Choroid plexus epithelial cell (primary cell): ENCODE measurements at places on chromosomes 13 and 19.

- DNase-seq: no peak
Observed at GRCh38 chr19:15476325-15476724, 3.0 kb downstream of the PGLYRP2 start.

- no peak for DNase-seq
Observed at GRCh38 chr19:49534632-49535385, 7.0 kb downstream of the RCN3 start.

- no peak for DNase-seq
Observed at GRCh38 chr13:113743366-113744195, 15.4 kb upstream of the TMEM255B start.

DNA sequence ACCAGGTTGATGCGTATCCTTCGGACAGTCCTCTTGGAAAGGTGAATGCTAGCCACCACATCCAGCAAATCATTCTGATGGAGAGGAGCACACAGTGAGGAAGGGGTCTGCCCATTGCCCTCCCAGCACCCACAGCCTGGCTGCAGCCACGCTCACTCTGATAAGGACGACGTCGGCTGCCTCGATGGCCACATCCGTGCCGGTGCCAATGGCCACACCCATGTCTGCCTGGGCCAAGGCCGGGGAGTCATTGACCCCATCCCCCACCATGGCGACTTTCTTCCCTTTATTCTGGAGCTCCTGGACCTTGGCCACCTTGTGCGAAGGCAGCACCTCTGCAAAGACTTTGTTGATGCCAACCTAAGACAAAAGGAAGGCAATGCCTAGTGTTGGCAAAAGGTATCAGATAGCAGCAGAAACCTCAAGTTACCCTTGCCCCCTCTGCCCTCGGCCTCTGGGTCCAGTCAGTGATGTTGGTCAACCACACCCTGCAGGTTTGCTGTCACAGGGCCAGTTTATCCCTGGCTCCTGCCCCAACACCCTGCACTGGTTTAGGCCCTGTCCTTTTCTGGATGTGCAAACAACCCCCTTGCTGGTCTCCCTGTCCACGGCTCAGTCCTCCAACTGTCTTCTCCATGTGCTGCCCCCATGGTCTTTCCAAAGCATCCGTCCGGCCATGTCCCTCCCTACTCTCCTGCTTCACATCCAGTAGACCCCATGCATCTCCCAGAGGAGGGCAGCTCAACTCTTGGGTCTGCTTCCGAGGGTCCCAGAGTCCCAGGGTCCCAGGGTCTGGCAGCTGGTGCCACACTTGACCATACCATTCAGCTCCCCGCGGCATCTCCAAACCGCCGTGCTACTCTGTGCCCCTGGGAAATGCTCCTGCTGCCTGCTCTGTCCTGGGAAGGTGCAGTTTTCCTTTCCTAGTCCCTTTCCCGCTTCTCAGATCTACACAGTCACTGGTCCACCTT is 73.6 kb downstream of the ATP7B start:
- DNase-seq: no peak

DNA sequence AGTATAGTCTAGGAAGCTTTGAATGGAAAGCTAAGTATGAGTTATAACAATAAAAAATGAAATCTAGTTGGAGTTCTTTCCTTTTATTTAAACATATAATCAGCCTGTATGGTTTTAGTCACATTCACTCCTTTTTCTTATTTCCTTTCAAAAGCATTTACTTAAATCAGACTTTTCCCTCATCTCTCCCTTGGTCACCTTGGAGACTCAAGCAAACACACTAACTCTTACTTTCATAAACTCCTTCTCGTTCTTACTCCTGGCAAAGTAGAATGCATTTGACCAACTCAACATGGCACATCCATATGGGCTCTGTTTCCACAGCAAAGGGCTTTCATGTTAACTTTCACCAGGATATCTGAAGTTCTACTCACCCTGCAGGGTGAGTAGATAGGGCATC is 400.0 kb downstream of the LMO7 start:
- peak; percentile 31 for DNase-seq

- no peak for DNase-seq
Observed at GRCh38 chr13:85631801-85632200, 167.4 kb downstream of the SLITRK6 start.

GRCh38 chr19:10339380-10339960 is at the start of gene ICAM3:
Gene ICAM3 (minus strand): TSS chr19:10339624. CDS start chr19:10339614, 10 bp downstream.
- no peak for DNase-seq

DNA sequence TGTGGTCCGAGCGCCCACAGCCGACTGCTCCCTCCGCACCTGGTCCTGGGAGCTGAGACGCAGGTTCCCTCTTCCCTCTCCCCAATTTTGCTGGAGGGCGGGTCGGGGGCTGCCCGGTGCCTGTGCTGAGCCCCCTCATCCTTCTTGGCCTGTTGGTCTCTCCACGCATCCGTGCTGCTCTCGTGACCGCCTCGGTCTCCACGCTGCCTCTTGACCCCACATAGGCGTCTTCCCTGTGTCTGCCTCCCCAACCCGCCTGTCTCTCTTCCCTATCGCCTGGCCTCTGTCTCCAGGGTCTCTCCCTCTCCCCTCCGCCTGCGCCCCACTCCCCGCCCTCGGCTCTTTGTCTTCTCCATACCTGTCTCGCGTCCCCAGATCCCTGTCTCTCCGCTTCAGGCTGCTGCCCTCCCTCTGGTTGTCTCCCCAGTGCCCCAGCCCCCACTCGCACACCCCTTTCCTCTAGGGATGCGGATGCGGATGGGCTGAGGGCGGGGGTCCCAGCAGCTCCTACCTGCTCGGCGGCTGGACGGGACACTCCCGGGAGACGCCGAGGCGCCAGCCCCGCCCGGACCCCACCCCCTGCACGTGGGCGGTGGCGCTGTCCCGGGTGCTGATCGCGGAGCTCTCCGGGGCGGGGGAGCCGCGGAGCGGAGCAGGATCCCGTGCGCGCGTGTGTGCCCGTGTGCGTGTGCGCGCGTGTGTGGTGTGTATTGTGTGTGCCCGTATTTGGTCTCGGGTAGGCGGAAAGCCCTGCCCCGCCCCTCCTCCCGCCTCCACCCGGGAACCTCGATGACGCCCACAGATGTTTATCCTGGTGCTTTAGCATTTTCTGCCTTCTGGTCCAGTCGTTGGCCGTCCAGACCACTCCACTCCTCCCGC is at the start of gene SYT5:
TSS of gene SYT5 (minus strand) at position 684 of the 879 bp plus-strand sequence. CDS start 1,248 bp downstream, outside the sequence.
- peak; percentile 31 for DNase-seq

GRCh38 chr13:46665248-46665632 is 112.3 kb downstream of the LRCH1 start:
- DNase-seq: no peak

DNA sequence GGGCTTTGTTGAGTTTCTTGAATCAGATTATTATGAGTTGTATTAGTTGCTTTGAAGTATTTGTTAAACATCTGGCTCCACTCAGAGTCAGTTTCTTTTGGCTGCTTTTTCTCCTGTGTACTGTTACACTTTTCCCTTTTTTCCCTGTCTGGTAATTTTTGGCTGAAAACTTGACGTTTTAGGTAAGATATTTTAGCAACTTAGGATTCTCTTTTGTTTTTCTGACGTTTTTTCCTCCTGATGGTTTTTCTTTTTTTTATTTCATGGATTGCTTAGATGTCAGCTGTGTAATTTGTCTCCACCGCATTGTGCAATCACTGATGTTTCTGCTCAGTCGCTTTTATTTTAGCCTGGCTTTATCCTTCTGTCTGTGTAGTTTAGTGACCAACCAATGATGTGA is 20.7 kb downstream of the RFC3 start:
- peak; percentile 54 for DNase-seq

- no peak for DNase-seq
Observed at GRCh38 chr19:49851456-49852259, 699 bp downstream of the PTOV1 start.

GRCh38 chr19:50741179-50741933 is 18.2 kb downstream of the CLEC11A start:
- no peak for DNase-seq
